ENCODE measurements at places on chromosomes 5 and 9.

DNA sequence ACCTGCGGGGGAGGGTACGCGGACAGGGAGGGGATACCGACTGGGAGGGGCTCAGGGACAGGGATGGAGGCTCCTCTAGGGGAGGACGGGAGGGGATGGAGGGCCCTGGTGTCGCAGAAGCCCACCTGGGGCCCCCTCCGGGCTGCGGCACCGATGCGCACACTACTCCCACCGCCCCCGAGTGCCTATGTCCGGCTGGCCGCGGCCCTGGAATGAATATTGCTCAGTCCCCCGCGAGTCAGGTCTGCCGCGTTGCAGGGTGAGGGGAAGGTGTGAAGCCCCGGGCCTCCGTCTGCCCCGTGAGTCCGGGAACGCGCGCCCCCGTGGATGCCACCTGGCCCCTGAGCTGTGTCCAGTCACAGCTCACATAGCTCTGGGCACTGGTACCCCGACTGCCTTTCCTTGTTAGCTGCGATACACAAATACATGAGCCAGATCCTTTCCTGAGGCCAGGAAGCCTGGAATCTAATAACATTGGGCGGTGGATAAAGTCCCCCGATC lies 44.5 kb upstream of the PRSS3 start:
- no peak for DNase-seq

GRCh38 chr5:37835380-37835973 lies 4.4 kb downstream of the GDNF start:
- no peak for DNase-seq

GRCh38 chr5:167361795-167362194 lies 929.6 kb upstream of the WWC1 start:
- DNase-seq, result no peak

- DNase-seq, result no peak
Measured at GRCh38 chr5:90476391-90476790, 1.7 kb downstream of the POLR3G start.

- no peak for DNase-seq
Measured at GRCh38 chr9:79395228-79395627, 176.5 kb upstream of the TLE4 start.

DNA sequence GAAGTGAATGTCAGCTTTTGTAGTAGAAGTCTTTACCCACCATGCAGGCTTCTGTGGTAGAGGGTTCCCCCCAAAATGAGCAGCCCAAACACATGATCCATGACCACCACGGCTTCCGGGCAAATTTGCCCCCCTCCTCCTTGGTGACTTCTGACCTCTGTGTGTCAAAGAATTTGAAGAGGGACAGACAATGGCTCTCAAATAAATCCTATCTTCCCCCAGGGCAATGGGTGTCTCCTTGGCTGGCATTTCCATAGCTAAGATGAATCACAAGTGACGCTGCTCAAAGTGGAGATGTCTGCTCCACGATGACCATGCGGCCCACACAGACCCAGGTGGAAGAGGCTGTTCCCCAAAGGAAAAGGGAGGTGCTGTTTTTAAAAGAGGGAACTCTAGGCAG lies 30.2 kb upstream of the BOD1 start:
- DNase-seq, result no peak

GRCh38 chr9:101572316-101572715 lies 22.5 kb downstream of the PPP3R2 start:
- no peak for DNase-seq

DNA sequence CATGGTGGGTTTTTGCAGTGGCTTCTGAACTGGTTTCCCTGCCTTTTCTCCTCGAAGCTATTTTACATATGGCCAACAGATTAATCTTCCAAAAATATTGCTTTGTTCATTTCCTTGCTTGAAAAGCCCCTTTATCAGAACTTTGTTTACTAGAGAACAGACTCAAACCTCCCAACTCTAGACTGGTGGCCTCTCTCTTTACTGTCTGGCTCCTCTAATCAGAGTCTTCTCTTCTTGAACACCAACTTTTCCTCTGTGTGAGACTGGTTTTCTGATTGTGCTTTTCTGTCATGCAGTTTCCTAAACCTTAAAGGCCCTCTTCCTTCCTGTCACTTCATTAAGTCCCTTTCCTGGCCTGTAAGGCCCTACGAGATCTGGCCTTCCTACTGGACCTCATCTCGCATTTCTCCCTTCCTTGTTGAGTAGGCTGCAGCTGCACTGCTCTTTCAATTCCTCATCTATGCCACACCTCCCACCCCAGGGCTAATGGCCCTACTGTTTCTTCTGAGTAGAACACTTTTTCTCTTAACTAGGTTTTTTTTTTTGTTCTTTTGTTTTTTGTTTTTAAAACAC lies 5.7 kb downstream of the C9orf43 start:
- DNase-seq, result no peak

GRCh38 chr9:106481013-106481609 lies 381.9 kb upstream of the ZNF462 start:
- DNase-seq, result no peak

GRCh38 chr5:163172540-163173338 lies 264.7 kb upstream of the CCNG1 start:
- no peak for DNase-seq

DNA sequence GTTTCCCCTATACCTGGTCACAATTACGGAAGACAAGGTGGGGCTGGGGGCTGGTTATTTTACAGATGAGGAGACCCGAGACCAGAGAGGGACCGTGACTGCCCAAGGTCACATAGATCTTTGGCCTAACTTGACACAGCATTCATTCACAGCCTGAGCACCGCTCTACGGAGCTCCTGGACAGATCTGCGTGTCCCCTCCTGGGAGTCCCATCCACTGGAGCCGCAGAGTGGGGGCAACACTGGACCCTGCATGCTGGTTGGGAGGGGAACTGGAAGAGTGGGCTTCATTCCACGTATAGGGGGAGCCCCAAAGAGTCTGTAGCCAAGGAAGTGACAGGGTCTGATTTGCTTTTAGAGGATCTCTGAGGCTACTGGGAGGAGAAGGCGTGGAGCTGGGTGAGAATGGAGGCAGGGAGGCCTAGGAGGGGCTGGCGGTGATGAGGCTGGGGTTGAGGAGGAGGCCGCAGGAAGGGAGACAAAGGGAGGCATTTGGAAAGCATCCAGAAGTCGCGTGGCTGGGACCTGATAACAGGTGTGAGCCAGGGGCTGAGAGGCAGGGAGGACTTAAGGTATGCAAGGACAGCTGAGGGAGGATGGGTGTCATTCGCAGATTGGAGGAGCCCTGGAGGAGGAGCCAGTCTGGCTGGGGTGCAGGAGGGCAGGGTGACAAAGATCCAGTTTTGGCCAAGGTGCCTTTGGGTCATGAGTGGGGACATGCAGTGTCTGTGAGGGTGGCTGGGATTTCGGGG lies 64.3 kb upstream of the IER5L start:
- DNase-seq, result no peak

GRCh38 chr5:143426437-143426991 lies 23.0 kb upstream of the NR3C1 start:
- DNase-seq, result no peak

- DNase-seq, result no peak
Measured at GRCh38 chr9:128062279-128062678, 4.8 kb downstream of the NAIF1 start.

All from activated naive CD4-positive, alpha-beta T cell (primary cell).